Esophagus squamous epithelium (tissue), 5 donors: ENCODE measurements at places on chromosomes 1 and 21.

DNA sequence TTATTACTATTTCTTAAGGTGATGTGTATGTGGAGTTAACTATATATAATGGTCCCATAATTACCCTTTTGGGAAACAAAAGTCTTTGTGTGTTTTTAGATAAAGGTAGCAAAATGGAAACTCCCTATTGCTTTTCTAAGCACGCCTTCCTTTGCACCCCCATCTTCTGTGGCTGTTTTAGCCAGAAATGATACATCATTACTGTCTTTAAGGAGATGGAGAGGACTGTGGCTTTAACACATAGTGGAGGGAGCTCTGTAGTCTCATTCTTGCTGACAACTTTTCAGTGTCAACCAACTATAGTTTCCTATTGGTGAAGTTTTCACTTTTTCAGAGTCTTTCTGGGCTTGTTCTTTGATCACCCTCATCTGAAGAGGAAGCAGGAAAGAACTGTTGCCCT lies 1.0 kb downstream of the APOBEC4 start:
- no peak for DNase-seq

DNA sequence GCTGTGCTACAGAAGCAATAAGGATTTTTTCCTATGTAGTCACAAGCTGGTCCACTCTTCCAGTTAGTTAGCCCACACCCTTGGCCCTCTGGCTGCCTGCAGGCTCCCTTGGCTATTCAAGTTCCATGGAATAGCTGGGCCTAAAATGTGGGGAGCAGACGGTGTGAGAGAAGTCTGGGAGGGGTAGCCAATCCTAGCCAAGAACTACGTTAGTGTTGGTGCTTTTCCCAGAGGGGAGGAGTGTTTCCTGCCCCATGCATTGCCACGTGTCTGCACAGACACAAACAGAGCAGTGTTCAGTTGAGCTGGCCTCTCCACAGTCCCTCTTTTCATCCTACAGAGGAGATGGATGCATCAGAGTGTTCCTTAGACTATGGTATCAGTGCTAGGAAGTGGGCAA lies 59.0 kb upstream of the IPO9 start:
- DNase-seq = no peak

GRCh38 chr1:200628223-200628881 lies 7.8 kb upstream of the KIF14 start:
- no peak for DNase-seq

- DNase-seq = no peak
Measured at GRCh38 chr1:63322114-63322943, at the start of gene FOXD3. Gene FOXD3, plus strand, starts transcription at chr1:63322567. Its CDS starts 492 bp downstream, at chr1:63323059.

GRCh38 chr1:116092752-116093489 lies 18.3 kb upstream of the MAB21L3 start:
- no peak for DNase-seq

GRCh38 chr1:24385160-24385940 lies 28.2 kb downstream of the STPG1 start:
- no peak for DNase-seq

GRCh38 chr1:51378871-51379270 lies 48.5 kb upstream of the TTC39A start:
- DNase-seq = no peak

GRCh38 chr1:43541721-43542401 lies 11.2 kb downstream of the PTPRF start:
- no peak for DNase-seq

DNA sequence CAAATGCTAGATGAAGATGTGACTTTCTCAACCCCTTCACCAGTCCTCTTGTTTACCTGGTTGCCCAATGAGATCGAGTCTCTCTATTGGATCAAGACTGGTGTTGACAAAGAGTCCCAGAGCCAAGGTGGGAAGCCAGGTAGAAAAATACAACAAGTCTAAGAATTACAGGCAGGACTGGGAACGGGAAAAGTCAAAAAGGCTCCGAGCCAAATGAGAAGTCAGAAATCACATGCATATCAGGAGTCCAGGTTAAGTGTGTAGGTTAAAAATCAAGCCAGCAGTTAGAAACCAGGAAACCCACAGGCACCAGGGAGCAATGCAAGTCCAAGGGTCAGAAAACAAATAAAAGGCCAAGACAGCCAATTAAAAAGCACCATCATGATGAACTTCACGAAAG lies 27.4 kb upstream of the DUSP23 start:
- DNase-seq = no peak

GRCh38 chr1:7576946-7577657 lies 194.0 kb upstream of the VAMP3 start:
- no peak for DNase-seq

DNA sequence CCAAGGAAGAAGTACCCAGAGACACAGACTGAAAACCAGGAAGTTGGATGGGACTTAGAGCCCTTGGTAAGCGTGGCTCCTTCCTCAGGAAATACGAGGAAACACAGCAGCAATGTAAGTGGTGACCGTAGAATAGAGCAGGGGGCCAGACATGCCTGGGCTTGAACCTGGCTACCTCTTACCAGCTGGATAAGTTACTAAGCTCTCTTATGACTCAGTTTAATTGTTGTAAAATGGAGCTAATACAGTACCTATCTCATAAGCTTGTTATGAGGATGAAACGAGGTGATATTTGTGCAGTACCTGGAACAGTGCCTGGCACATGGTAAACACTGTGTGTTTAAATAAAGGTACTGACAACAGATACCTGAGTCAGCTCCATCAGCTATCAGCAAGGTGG lies 19.2 kb downstream of the EBNA1BP2 start:
- no peak for DNase-seq

- no peak for DNase-seq
Measured at GRCh38 chr1:6163191-6163972, 16.7 kb downstream of the CHD5 start.
